CD4-positive, alpha-beta T cell (primary cell): ENCODE measurements at places on chromosomes 7 and 10. TPM values are rescaled to one million over a fixed set of nuclear protein-coding genes. Genes with fewer than 3 reads are reported as not detected.
A peak's percentile ranks its signal among the peaks of the same experiment; 100 is the strongest.

DNA sequence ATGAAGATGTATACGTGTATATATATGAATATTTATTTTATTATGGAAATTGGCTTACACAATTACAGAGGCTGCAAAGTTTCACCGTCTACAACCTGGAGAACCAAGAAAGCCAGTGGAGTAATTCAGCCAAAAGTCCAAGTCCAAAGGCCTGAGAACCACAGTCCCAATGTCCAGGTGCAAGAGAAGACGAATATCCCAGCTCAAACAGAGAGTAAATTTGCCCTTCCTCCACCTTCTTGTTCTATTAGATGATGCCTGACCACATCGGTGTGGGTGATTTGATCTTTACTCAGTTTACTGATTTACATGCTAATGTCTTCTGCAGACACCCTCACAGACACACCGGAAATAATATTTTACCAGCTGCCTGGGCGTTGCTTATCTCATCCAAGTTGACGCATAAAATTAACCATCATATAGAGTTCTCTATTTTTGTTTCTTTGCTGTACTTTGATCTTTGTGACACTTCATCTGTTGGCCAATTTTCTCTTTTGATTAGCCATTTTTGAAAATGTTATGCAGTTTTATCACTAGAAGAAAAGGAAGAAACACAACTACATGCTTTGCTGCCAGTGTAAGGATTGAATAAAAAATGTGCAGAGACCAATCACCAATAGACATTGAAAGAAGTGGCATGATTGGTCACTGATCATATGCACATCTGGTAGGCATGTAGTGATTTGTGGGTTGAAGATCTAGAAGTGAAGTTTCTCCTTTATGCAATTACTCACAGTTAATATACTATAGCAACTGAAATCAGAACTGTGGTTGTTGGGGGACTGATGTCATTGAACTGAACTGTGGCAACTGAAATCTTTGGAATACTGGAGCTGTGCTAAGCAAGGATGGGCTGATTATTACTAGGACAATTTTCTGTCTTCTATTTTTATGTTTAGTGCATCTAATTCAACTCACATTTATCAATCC is 68.5 kb downstream of the EPDR1 start:
- H3K27ac ChIP-seq, result no peak overlapping the region
- no peaks in the 10 kb centered on the region for H3K4me1 ChIP-seq
- DNase-seq, result no peak
- H3K27me3 ChIP-seq, result no peaks in the 10 kb centered on the region
- no peak overlapping the region for H3K4me3 ChIP-seq

DNA sequence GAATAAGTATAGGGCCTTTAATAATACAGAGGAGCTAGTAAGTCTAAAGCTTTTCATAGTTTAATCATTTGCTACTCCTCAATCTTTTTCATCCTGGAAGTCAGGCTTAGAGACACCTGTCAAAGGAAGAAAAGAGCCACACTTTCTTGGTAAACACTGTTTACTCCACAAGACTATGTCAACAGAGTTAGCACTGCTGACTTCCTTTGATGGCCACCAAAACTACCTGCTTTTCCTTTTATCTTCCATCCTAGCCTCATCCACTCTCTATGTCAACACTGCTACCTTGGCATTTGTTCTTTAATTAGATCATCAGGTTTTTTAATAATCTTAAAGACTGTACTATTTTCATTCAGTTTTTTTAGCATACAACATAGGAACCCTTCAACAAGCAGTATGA is 106.2 kb downstream of the ELAPOR2 start:
- no peaks in the 10 kb centered on the region for H3K4me1 ChIP-seq
- H3K36me3 ChIP-seq, result no peaks in the 10 kb centered on the region
- no peaks in the 10 kb centered on the region for H3K27me3 ChIP-seq
- DNase-seq, result no peak
- H3K4me3 ChIP-seq, result no peak overlapping the region
- H3K27ac ChIP-seq, result no peak overlapping the region

DNA sequence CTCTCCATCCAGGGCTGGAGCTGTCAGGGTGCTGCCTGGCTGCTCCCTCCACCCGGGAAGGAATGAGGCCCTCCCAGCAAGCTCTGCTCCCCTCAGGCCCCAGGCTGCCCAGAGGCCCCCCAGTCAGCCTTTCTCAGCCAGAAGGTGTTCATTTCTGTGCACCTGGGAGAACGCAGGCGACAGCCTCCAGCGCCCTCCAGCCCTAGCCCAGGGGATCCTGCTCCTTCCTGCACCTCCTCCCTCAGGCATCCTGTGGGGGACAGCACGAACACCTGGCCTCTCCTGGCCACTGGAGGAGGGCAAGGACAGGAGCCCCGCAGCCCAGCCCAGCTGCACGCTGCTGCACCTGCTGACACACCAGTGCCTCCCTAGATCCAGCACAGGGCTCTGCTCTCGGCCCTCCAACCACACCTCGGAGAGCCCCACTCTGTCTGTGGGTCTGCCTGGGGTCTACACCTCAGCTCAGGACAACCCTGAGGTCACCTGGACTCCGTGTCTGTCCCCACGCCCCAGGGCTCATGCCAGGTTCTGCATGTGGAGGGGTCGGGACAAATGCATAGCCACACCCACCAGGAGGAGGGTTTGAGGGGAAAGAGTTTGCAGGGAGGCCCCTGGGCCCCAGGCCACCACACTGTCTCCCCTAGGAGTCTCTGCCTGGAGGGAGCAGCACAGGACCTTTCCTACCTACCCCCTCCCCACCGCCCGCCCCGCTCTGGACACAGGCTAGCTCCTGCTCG is 7.4 kb upstream of the PWWP2B start:
- no peak overlapping the region for H3K4me3 ChIP-seq
- no peaks in the 10 kb centered on the region for H3K27me3 ChIP-seq
- DNase-seq, result no peak
- peaks cover 20% of the 10 kb centered on the region for H3K4me1 ChIP-seq

GRCh38 chr10:106655636-106656035 is 508.9 kb downstream of the SORCS1 start:
- no peak for DNase-seq
- no peak overlapping the region for H3K4me3 ChIP-seq
- H3K27me3 ChIP-seq, result no peaks in the 10 kb centered on the region

DNA sequence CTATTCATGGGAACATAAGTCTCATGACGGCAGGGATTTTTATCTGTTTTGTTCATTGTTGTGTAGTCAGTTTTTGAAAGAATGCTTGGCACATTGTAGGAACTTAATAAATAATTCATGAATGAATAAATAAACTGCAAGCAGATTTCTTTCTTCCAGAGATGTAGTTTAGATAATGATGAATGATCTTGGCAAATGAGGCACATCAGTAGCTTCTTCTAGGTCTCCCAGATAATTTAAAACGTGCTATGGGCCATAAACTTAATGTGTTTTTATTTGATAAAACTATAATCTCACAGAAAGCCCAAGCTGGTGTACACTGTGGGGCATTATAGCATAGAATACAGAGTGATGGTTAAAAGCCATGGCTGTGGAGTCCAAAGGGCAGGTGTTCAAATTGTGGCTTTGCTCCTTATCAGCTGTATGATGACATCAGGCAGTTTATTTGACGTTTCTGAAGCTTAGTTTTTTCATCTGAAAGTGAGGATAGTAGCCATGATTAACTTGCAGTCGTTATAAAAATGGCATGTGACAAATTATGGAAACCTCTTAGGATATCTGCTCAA is 3.5 kb downstream of the MGAM start:
- DNase-seq, result no peak
- no peak overlapping the region for H3K4me3 ChIP-seq
- no peaks in the 10 kb centered on the region for H3K27me3 ChIP-seq
- no peaks in the 10 kb centered on the region for H3K36me3 ChIP-seq
- H3K27ac ChIP-seq, result no peak overlapping the region

DNA sequence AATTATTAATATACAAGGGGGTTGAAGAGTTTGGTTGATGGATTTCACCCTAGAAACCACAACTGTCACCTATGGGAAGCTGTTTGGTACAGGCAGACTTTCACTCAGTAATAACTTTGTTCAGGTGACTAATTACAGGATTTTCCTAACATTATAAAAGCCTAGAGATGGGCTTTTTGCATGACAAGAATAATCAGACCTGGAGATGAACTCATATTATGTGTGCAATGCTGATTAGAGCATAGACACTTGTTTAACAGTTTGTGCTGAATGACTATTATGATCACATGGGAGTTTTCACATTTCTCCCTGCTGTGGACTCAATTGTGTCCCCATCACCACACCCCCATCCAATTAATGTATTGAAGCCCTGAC is 90.2 kb upstream of the STEAP4 start:
- no peaks in the 10 kb centered on the region for H3K4me1 ChIP-seq
- no peak overlapping the region for H3K4me3 ChIP-seq
- H3K27me3 ChIP-seq, result no peaks in the 10 kb centered on the region
- no peak for DNase-seq
- no peak overlapping the region for H3K27ac ChIP-seq

DNA sequence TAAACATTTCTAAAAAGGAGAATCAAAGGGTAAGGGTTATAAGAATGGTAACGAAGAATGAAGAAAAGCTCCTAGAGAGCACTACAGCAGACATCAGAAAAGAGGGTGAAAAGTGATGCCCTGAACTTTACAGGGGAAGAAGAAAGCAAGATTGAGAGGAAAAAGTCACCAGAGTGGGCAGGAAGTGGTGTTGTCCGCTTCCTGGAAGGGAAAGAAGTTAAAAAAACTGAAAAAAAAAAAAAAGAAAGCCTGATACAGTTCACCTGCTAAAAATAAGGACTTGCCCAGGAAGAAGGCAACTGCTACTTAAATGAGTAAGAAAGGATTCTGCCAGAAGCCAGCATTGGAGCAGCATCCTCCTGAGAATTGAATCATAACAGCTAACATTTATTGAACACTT is 330.1 kb upstream of the PHF14 start:
- H3K4me1 ChIP-seq, result no peaks in the 10 kb centered on the region
- H3K36me3 ChIP-seq, result no peaks in the 10 kb centered on the region
- H3K27me3 ChIP-seq, result no peaks in the 10 kb centered on the region
- H3K27ac ChIP-seq, result no peak overlapping the region
- DNase-seq, result peak; percentile 49

GRCh38 chr10:5013385-5013784 is 9.7 kb upstream of the AKR1C2 start:
- no peak overlapping the region for H3K4me3 ChIP-seq
- no peaks in the 10 kb centered on the region for H3K27me3 ChIP-seq
- H3K27ac ChIP-seq, result no peak overlapping the region
- no peaks in the 10 kb centered on the region for H3K4me1 ChIP-seq
- no peak for DNase-seq

DNA sequence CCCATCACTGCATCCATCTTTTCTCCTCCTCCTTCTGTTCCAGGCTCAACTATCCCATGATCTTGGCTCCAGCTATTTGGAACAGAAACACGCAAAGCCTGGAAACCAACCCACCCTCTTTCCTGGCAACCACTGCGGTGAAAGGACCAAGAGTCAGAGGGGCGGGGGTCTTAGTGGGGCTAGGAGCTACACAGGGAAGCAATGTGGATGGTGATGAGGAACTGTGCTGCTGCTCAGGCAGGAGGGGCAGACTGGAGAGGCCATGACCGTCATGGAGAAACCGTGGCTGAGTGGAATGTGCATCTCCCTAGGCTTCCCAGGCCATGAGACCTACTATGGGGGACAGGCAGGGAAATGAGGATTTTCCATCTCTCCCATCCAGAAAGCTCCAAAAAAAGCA is 25.6 kb downstream of the PLAC9 start:
- no peaks in the 10 kb centered on the region for H3K4me1 ChIP-seq
- H3K27me3 ChIP-seq, result no peaks in the 10 kb centered on the region
- no peak overlapping the region for H3K27ac ChIP-seq
- DNase-seq, result no peak
- peaks cover 96% of the 10 kb centered on the region for H3K36me3 ChIP-seq

- no peaks in the 10 kb centered on the region for H3K27me3 ChIP-seq
- no peaks in the 10 kb centered on the region for H3K4me1 ChIP-seq
- no peak for DNase-seq
- no peak overlapping the region for H3K27ac ChIP-seq
- H3K36me3 ChIP-seq, result no peaks in the 10 kb centered on the region
- no peak overlapping the region for H3K4me3 ChIP-seq
These were observed 516.1 kb downstream of the CCSER2 start for GRCh38 chr10:84844461-84844860.

GRCh38 chr7:116672596-116673456 is 830 bp downstream of the MET start:
- no peak overlapping the region for H3K4me3 ChIP-seq
- peaks cover 4% of the 10 kb centered on the region for H3K4me1 ChIP-seq
- H3K36me3 ChIP-seq, result no peaks in the 10 kb centered on the region
- no peak for DNase-seq
- no peak overlapping the region for H3K27ac ChIP-seq

The DHX32 gene
- 1.7 TPM for total RNA-seq

The CYP2E1 gene
- 2.0 TPM for total RNA-seq

The OR13A1 gene
- not detected for total RNA-seq

The FGFR2 gene
- total RNA-seq, result 0.22 TPM
